CD4-positive, alpha-beta T cell treated with Interleukin-2 at 100 ng/mL for 4 hours (primary cell): ENCODE measurements at places on chromosomes 5 and 9.
A peak's percentile ranks its signal among the peaks of the same experiment; 100 is the strongest.

- no peak for DNase-seq
These were observed 77.8 kb upstream of the LRRTM2 start for GRCh38 chr5:138952962-138953361.

- DNase-seq = peak; percentile 24
These were observed 645 bp downstream of the SAP30L start for GRCh38 chr5:154446195-154447088.

DNA sequence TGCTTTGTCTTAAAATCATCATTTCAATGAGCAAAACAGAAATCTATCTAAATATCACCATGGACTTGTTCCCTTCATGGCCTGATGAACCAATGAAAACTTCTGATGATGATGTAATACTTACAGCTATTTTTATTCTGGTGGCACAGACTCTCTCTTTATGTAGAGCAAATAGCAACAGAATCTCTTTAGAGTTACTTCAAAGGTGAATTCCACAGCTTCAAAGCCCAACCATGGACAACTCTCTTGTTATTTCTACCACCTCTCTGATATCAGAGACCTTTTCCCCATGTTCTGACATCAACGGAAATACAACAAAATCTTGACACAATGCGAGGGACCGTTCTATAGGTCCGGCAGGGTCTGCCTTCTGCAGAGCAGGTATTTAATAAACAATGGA, 70.1 kb downstream of the RETREG1 start:
- no peak for DNase-seq

DNA sequence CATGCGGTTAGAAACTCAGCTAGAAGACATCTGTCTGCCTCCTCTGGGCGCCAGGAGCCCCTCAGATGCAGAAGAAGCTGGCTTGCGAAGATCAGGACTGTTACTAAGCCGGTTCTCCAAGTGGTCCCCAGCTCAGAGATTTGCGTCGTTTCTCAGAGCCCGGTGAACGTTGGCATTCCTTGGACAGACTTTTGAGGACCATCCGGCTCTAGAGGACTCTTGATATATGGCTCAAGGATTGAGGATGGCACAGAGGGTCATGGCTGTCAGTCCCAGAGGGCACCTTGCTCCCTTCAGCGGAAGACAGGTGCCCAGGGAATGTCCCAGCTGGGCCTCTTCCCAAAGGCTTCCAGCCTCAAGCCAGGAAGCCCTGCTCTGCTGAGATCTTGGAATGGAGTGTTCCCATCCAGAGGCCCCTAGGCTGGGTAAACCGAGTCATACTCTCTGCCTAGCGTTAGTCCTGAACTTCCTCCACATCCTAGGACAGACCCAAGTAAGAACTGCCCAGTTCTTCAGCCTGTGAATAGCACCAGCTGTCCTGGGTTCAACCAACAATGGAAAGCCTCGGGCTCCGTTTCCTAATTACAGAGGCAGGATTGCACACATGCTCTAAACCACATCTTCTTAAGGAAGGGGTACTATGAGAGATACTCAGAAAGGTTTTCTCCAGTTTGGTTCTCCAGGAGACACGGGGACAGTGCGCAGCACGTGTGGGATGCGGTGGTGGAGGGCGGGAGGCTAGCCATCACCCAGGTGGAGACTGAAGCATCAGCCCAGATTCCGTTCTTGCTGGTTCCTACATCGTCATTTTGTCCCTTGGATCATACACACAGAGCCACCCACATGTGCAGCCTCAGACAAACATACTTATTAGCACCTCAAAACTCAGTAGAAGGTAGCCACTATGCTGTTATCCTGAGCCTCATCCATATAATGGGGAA, 51.4 kb downstream of the ZNF354C start:
- DNase-seq = no peak

DNA sequence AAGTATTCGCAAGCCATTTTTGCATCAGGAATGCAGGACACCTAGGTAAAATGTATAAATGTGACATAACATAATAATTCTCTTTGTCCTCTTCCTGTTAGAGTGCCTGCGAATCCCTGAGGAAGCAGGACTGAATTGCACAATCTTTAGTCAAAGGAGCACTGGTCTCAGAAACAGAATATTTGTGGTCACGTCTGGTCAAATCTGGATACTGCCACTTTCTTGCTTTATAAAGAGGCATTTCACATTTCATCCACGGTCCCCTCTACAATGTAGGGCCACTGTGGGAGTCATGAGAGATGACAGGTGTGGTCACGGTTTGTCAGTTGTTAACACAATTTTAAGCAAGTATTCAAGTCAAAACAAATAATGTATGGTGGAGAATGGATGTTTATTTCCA, 564.0 kb downstream of the IRX1 start:
- DNase-seq = no peak

- DNase-seq = no peak
These were observed 4.6 kb downstream of the SIT1 start for GRCh38 chr9:35646153-35646532.

- DNase-seq = peak; percentile 86
These were observed 9.4 kb downstream of the FYB1 start for GRCh38 chr5:39209924-39210323.

DNA sequence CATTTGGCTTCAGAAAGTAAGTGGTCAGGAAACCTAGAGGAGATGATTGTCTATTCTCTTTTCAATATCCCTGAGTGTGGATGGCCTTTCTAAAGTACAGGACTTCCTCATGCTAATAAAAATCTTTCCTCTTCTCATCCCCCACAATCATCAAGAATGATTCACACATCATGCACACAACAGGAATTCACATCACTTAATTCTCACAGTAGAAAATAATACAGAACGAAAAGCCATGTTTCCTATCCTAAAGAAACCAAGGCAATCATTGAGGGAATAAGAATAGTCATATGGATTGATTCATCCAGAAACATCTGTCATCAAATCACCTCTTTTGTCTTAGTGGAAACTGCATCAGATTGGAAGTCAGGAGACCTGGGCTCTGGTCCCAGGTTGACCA, 203.1 kb upstream of the PIK3R1 start:
- DNase-seq = no peak

GRCh38 chr5:72507231-72507906, at the start of gene ZNF366:
Gene ZNF366 (minus strand): TSS chr5:72507410. CDS start chr5:72461496, 45,914 bp downstream.
- DNase-seq = no peak

DNA sequence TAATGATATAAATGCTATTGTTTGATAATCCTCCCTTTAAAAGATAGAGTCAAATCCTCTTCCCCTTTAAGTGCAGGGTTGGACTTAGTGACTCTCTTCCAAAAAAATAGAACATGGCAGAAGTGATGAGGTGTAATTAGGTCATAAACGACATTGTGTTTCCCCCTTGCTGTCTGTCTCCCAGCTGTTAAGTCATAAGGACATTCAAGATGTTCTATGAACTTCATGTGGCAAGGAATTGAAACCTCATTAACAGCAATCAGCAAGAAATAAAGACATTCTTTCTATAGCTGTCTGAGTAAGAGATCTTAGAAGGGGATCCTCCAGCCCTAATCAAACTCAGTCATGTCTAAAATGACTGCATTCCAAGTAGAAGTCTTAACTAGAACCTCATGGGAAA, 3.3 kb upstream of the SLC25A46 start:
- DNase-seq = no peak

GRCh38 chr9:9326749-9327148, 1286.1 kb downstream of the PTPRD start:
- no peak for DNase-seq

- DNase-seq = no peak
These were observed 74.2 kb downstream of the UGCG start for GRCh38 chr9:111970827-111971226.

GRCh38 chr5:116564756-116565490, 9.7 kb downstream of the SEMA6A start:
- no peak for DNase-seq

GRCh38 chr5:33675958-33676464, 215.8 kb downstream of the ADAMTS12 start:
- DNase-seq = no peak

GRCh38 chr5:176879663-176880361, 19.3 kb downstream of the HK3 start:
- DNase-seq = no peak

DNA sequence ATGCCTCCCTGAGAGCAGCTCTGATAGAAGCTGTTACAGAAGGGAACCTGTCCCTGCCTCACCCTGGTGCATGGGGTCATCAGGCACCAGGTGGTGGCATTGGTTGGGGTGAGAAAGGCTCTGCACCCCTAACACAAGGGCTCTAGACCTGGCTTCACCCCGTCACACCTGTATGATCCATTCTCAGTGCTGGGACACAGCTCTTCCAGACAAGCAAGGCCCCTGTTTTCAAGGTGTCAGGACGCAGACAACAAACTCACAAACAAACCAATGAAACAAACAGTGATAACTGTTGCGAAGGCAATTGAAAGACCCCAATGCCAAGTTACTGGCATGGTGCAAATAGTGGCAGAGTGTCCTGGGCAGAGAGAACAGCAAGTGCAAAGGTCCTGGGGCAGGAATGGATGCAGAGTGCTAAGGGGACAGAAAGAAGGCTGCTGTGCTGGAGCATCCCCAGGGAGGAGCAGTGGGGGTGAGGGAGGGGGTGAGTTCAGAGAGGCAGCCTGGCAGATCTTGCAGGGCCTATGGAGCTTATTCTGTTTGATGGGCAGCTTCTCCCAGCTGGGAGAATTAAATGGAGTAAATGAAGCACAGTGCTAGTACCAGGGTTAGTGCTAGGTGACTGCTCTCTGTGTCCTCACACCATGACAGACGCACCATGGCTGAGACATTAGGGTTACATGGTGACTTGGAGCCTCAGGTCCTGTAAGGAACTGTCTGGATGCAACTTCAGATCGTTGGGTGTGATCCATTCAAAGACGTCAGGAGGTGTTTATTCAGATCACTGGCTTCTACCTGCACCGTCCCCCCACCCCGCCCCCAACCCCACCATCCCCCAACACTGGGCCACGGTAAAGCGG, 67.9 kb upstream of the UNC5A start:
- DNase-seq = no peak

GRCh38 chr5:148083203-148083602, 19.4 kb downstream of the SPINK5 start:
- DNase-seq = no peak

GRCh38 chr9:135227641-135228251, 140.3 kb downstream of the OLFM1 start:
- no peak for DNase-seq

DNA sequence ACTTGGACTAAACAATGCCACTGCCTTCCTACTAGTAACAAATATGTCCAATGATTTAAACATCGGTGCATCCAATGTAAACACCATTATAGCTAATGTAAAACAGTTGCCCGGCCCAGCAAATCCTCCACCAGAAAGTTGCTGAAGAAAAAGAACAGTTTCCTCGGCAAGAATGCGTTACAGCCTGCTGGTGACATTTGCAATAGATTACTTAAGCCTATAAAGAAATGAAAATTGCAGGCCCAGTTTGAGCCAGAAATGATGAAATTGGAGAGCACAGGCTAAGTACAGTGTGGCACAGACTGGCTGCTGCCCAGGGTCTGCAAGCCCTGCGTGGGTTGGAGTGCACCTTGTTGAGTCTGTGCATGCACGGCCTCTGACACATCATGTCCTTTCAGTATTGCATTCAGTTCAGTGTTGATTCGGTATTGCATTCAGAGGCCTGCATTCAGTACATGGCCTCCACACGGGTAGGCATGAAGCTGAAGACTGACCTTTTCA, 406.0 kb upstream of the KLF4 start:
- DNase-seq = no peak

DNA sequence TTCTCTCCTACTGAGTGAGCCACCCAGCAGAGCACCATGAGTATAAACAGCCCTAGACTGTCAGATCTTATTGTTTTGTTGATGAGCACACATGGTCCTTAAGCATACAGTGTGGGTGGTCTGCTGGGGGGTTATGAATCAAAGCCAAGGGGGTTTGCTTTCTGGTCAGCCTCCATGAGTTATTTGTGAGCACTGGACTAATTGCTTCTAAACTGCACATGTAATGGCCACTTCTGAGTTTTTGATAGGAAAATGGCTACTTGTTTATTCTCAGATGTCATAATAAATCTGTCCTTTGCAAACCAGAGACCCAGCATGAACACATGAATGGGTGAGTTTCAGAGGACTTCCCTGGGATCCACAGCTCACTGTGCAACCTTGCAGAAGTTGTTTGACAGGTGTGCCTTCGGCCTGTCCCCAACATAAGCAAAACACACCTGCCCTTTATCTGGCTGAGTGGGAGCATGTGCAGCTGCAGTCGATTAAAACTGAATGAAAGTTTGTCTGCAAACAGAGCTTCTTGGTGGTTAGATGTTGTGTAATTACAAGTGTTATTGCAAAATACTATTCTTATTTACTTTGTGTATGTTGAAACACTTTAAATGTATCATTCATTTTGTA, 35.9 kb downstream of the MAMDC2 start:
- no peak for DNase-seq

DNA sequence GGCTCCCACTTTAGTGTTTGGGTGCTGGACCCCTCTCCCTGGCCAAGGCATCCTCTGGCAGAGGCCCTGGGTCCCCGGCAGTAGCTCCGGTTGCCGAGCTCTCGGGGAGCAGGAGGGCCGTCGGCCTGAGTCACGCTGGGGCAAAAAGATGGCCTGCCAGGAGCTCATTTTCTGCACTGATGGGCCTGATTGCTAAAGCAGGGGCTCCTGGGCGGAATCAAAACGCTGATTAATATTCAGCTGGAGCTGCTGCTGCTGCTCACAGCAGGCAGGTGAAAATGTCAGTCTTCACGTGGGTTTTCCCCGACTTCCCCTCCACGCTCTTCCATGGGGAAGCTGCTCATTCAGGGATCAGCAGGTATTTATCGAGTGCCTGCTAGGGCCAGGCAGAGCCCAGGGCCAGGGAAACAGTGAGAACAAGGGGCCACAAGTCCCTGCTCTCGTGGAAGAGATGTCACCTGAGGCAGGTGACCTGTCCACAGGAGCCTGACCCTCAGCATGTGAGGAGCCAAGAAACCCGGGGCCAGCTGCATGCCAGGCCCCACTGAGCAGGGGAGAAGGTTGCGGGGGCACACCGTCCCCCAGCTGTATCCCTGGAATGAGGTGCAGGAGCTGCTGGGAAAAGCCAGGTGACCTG, 22.1 kb downstream of the LAMC3 start:
- no peak for DNase-seq

- no peak for DNase-seq
These were observed 561.1 kb upstream of the MEF2C start for GRCh38 chr5:89444088-89444487.

- DNase-seq = no peak
These were observed 1.6 kb upstream of the SEC16A start for GRCh38 chr9:136484153-136485048.

GRCh38 chr5:93497096-93497495, 83.9 kb downstream of the NR2F1-AS1 start:
- DNase-seq = no peak

DNA sequence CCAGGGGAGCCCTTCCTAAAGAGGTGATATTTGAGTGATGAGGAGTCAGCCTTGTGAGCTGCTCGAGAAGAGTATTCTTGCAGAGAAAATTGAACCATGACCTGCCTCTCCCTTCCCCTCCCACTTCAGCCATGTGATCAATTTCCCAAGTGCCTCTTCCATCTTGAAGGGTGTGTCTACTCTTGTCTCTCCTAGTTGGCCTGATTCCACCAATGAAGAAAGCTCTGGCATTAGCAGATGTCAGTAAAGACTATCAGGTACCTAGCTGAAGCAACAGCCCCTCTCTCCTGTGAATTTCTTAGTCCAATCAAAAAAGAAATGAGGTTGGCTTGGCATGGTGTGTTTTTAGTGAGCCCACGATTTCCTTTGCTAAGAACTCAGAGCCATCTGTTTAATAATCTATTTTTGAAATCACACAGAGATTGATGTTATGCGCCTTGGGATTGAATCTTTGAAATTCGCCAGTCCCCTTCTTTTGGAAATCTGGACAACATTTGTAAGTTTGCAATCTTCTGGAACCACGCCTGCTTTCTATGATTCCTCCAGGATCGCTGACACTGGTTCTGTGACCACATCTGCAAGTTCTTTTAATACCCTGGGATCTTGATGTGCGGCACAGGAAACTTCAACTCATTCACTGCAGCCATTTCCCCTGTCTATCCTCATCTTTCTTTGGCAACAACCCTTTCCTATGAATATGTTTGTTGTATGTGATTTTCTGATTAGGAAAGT, 404.6 kb downstream of the DMRT2 start:
- DNase-seq = no peak
